ENCODE measurements at places on chromosomes 3 and 15. TPM values are rescaled to one million over a fixed set of nuclear protein-coding genes. Genes with fewer than 3 reads are reported as not detected.

DNA sequence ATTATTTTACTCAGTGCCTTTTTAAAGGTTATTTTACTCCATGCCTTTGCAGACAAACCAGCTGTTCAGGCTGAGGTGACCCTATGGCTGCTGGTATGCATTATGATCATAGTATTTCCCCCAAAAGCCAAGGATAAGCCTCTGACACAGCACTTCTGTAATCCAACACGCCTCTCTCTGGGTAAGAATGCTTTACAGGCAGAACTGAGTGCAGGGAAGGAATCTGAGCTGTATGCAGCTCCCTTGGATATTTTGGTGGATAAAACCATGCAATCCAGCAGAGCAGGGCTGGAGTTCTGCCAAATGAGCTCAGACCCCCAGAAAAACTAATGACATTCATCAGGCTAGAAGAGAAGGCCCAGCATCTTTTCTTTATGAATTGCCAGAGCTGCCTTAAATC is 11.7 kb upstream of the MAP1A start:
- H3K27me3 ChIP-seq = no peaks in the 10 kb centered on the region
- peaks cover 21% of the 10 kb centered on the region for H3K4me1 ChIP-seq
- DNase-seq = peak; percentile 51
- H3K4me3 ChIP-seq = no peak overlapping the region
- peak overlapping the region; percentile 29 for H3K27ac ChIP-seq
- H3K36me3 ChIP-seq = no peaks in the 10 kb centered on the region

DNA sequence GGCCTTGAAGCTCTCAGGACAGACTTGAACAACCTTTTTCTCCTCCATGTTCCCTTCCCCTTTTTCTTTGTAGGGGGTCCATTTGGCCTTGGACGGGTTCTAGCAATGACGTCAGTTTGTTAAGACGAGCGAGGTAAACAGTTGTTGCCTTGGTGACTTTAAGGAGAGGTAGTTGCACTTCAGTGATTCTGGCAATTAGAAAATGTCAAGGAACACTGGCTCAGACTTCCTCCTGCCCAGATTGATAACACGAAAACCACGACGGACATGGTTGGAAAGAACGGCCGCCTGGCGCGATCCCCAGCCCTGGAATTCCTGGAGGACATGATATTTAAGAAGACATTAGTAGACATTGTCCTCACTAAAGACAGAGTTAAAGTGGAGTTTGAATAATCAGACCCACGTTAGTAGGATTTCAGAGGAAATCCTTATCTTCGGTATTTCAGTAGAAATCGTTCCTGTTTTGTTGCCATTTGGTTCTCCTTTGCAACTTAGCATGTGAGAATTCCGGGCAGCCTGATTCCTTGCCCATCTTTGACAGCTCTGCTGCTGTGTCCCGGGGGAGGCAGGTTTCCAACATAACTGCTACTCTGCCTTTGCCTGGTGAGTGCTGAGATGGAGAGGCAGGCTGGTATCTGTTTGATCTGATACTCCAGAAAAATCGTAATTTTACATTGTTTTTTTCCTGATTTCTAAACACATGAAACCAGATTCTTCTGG is 87.3 kb downstream of the ST6GAL1 start:
- H3K27me3 ChIP-seq = no peaks in the 10 kb centered on the region
- no peak overlapping the region for H3K4me3 ChIP-seq
- H3K27ac ChIP-seq = no peak overlapping the region
- no peaks in the 10 kb centered on the region for H3K36me3 ChIP-seq
- H3K4me1 ChIP-seq = peaks cover 5% of the 10 kb centered on the region

DNA sequence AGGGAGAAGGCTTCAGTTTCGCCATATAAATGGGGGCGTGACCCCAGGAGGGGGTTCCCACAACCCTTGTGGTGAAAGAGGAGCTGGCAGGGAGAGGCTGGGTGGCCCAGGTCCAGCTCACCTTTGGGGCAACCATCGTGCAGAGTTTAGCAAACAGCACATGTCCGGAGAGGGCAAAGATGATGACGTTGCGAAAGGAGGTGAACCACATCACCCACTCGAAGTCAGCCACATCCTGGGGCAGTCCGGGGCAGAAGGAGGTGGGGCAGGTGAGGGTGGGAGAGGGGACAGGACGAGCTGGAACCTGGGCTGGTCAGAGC is 3.7 kb downstream of the HHATL start:
- no peaks in the 10 kb centered on the region for H3K36me3 ChIP-seq
- no peak overlapping the region for H3K27ac ChIP-seq
- no peak overlapping the region for H3K4me3 ChIP-seq
- no peaks in the 10 kb centered on the region for H3K4me1 ChIP-seq
- DNase-seq = no peak
- no peaks in the 10 kb centered on the region for H3K27me3 ChIP-seq

- no peaks in the 10 kb centered on the region for H3K27me3 ChIP-seq
- no peak overlapping the region for H3K4me3 ChIP-seq
- DNase-seq = no peak
- H3K4me1 ChIP-seq = no peaks in the 10 kb centered on the region
Observed at GRCh38 chr3:76362643-76363042, 577.3 kb upstream of the ZNF717 start.

GRCh38 chr15:31169558-31169957 is 68.0 kb upstream of the TRPM1 start:
- H3K27me3 ChIP-seq = no peaks in the 10 kb centered on the region
- no peak for DNase-seq
- no peaks in the 10 kb centered on the region for H3K36me3 ChIP-seq
- no peaks in the 10 kb centered on the region for H3K4me1 ChIP-seq

GRCh38 chr3:171168551-171168950 is 142.0 kb upstream of the SLC2A2 start:
- H3K27me3 ChIP-seq = no peaks in the 10 kb centered on the region
- peaks cover 9% of the 10 kb centered on the region for H3K4me1 ChIP-seq
- no peaks in the 10 kb centered on the region for H3K36me3 ChIP-seq
- DNase-seq = no peak
- no peak overlapping the region for H3K4me3 ChIP-seq
- no peak overlapping the region for H3K27ac ChIP-seq

DNA sequence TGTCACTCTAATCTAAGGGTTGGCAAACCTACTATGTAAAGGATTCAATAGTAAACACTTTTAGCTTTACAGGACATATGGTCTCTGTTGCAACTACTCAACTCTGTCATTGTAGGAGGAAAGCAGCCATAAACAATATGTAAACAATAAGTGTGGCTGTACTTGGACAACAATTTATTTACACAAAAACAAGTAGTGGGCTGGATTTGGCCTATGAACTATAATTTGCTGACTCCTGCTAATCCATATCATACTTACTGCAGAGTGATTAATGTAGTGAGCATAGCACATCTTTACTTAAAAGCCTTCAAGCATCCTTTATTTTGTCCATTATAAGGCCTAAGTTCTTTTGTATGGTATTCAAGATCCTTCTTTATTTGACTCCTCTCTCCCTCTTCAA is 441.9 kb downstream of the ZIC1 start:
- no peaks in the 10 kb centered on the region for H3K36me3 ChIP-seq
- no peak overlapping the region for H3K27ac ChIP-seq
- H3K4me1 ChIP-seq = no peaks in the 10 kb centered on the region
- DNase-seq = no peak

DNA sequence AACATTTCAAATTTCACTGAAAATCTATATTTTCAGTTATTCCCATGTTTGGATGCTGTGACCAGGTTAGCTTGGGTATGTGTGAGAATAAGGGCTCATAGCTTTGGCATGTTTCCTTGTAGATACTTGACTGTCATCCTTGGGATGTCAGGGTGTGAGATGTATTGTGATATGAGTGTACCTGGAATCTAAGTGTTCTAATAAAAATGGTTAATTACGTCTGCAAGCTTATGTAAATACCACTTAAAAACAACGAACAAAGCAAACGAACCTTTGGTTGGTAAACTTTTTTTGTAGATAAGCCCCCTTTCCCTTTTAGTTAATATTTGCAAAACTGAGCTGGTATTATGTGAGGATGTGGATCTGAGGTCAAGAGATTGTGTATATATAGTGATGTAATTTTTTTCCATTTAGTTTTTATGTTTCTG is 63.5 kb downstream of the FNDC3B start:
- no peak overlapping the region for H3K4me3 ChIP-seq
- no peak for DNase-seq
- H3K36me3 ChIP-seq = no peaks in the 10 kb centered on the region
- no peaks in the 10 kb centered on the region for H3K27me3 ChIP-seq

- H3K36me3 ChIP-seq = no peaks in the 10 kb centered on the region
- peaks cover 28% of the 10 kb centered on the region for H3K4me1 ChIP-seq
- DNase-seq = peak; percentile 2
- no peaks in the 10 kb centered on the region for H3K27me3 ChIP-seq
- no peak overlapping the region for H3K27ac ChIP-seq
- H3K4me3 ChIP-seq = no peak overlapping the region
Observed at GRCh38 chr3:14120111-14120920, 4.4 kb downstream of the CHCHD4 start.

Gene POPDC2
- 3.9 TPM for total RNA-seq

Gene PROS1
- total RNA-seq = 115 TPM

Gene C3orf20
- 0.07 TPM for total RNA-seq
